CD4-positive, alpha-beta T cell (primary cell): ENCODE measurements at places on chromosomes 5 and 9.

GRCh38 chr5:81638471-81638870 is 112.4 kb downstream of the SSBP2 start:
- no peak for DNase-seq

DNA sequence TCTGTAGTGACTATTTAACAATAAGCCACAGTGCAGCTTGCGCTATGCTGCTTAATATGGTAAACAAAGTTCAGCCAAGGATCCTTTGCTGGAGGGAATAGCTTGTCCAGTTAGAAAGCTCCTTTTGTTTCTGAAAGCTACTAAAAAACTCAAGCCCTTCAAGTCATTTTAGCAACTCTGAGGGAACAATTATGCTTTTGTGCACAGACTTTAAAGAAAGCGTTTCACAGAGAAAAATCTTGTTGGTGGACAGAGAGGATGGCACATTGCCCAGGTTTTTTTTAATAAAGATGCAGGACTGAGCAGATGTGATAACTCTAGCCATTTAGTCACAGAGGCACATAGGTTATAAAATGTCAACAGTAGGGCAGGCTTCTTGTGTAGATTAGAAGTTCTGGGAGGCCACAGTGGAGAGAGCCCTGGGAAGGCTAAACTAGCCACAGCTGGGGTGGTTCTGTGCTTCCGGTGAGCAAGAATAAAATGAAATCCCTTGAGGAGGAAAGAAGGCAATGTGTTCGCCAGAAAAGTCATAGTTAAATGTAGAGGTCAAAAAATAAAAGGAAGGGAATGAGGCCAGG is 63.4 kb downstream of the ALDH7A1 start:
- no peak for DNase-seq

DNA sequence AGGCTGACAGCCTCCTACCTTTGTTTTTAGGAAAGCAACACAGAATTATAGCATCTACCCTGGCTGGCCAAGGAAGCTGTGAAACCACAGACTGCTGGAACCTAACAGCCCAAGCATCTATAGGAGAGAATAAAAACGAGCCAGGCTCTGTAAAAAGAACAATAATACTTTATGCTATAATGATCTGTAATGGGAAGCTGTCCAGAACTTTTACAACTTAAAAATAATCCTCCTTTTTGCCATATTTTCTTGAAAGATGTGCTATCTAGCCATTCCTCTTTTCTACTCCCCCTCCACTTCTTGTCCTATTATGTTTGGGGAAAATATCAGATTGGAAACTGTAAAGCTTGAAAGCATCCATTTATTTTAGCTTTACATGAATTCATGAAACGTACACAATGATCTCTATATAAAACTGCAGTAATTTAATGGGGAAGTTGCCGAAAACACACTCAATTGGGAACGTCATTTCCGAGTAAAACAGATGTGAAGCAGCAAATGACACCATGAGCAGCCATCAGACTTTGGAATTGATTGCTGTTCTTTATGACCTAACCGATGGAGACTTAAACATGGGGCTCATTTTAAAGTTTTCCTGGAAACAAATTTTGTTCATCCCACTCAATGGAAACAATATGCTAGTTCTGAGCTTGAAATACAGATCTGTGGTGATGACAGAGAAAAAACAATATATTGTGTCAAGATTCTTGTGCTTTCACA is 450.3 kb upstream of the CLINT1 start:
- no peak for DNase-seq

GRCh38 chr9:125536167-125536772 is 170.7 kb downstream of the MAPKAP1 start:
- no peak for DNase-seq

- no peak for DNase-seq
Measured at GRCh38 chr5:179276838-179277395, 68.3 kb downstream of the ADAMTS2 start.

DNA sequence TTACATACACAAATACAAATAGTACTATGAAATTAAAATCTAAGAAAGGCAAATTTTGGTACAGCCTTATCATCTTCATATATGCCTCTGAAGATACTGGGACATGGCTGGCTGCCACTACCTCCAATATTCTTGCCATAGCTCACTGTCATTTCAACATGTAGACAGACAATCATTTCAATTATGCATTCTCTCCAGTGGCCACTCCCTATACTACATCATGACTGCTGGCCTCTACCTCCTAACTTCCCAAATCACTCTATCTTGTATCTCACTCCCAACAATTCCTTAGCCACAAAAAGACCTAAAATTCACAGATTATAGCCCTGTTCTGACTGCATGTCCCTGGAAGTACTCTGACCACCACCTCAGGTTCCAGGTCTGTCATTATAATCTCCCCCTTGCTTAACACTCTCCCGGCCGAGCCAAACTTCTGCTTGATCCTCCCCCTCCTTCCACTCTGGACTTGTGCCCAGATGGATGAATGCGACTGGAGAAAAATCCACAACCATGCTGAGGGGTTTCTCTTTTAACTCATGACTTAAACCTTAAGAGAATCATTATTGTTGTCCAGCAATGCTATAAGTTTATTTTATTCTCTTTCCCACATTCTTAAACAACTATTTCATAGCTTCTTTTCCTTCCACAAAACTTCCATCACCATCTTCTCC is 225.3 kb upstream of the TLE4 start:
- DNase-seq, result no peak

GRCh38 chr5:143886651-143887638 is 75.0 kb downstream of the HMHB1 start:
- DNase-seq, result no peak

DNA sequence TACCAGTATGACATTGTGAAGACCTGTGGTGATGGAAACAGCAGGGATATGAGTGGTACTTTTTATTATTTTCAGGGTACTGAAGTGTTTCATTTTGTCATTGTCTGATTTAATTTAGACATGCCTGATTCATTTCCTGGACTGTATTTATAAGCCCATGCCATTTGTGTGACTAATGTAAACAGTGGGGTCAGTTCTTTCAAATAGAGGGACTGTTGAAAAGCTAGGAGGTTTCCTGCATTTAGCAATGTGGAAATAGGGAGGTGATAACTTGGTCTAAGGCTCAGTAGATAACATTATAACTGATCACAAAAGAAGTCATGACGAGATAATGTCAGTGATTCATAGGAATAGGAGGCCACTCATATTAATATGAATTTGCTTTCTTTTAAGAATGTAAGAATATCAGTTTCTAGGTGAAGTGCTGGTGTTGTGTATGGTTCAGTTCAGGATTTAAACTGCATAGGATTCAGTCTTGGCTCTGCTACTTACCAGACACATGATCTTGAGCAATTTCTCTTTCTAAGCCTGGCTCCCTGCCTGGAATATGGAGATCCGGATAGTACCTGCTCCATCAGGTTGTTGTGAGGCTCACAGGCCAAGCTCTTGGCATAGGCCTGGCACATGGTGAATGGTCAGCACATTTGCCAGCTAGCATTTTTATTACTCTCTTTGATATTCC is 7.5 kb downstream of the RASGRF2 start:
- DNase-seq, result no peak
